Left lobe of liver (tissue), 2 donors: ENCODE measurements at places on chromosomes 7 and 10.

- peak; percentile 41 for DNase-seq
These were observed 61.2 kb upstream of the FAM20C start for GRCh38 chr7:130875-131780.

DNA sequence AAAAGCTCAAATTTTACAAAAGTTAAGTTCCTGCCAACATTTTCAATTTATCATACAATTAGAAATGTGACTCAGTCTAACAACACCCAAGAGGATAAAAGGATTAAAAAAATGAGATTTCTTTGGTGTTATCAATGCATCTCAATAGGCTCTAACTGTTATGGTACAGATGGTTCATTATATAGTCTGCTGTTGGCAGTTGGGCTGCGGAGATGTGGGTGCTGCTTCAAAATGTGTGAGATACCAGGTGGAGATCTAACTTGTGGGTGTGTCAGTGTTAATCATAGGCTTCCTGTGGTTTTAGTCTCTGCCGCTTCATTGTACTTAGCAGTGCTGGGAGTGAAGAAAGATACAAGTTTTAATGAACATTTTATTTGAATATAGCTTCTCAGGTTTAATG is 231.2 kb downstream of the EXOC4 start:
- DNase-seq: no peak

GRCh38 chr10:36441557-36441956 is 683.8 kb upstream of the ANKRD30A start:
- DNase-seq: no peak

- DNase-seq: no peak
These were observed 75.1 kb downstream of the EMX2 start for GRCh38 chr10:117617659-117618058.

DNA sequence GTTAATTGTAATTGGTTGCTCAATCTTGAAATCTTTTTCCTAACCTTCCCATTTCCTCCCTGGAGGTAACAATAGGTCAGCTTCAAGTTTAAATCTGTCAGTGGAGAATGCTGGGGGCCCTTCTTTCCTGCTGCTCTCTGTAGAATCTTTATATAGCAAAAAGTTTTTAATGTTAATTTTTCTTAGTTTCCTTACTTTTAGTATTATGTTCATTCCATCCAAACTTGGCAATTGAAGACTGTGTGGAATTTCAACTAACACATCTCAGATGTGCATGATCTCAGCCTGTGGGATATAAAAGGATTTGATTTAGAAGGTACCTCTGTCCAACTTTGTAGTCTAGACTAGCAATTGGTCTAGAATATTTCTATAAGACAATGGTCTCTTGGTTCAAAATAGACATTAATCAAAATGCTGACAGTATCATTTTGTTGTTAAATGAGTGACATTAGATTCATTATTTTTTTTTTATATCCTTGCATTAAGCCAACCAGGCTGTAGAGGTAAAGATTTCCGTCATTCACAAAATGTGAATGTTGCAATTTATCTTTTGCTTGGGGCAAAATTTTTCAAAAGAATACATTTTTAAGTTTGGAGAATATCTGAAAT is 100.4 kb upstream of the SEMA3A start:
- DNase-seq: no peak

- peak; percentile 32 for DNase-seq
These were observed 638.4 kb downstream of the GALNT17 start for GRCh38 chr7:71770269-71770907.

DNA sequence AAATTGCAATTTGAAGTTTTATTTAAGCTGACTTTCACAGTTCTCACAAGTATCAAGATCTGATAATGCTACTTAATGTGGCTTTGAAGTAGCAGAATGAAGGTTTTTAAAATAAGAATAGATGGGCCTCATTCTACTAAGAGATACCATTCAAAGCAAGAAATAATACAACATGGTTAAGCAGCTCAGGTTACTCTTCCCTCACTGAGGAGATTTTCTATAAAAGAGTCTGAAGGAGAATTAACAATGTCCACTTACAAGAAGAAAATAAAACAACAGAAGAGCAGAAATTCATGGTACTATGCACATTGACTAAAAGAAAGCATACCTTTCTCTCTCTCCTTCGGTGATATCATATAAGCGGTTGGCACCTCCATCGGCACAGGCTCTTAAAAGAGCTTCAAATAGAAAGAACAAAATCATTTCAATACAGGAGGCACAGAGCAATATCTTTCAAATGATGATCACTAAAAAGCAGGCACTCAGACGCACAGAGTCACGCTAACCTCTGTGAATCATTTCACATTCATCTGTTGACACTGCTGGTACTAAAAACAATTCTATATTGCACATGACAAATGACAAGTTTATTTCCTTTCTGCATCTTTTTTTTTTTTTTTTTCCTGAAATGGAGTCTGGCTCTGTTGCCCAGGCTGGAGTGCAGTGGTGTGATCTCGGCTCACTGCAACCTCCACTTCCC is 153.1 kb downstream of the TPK1 start:
- no peak for DNase-seq

DNA sequence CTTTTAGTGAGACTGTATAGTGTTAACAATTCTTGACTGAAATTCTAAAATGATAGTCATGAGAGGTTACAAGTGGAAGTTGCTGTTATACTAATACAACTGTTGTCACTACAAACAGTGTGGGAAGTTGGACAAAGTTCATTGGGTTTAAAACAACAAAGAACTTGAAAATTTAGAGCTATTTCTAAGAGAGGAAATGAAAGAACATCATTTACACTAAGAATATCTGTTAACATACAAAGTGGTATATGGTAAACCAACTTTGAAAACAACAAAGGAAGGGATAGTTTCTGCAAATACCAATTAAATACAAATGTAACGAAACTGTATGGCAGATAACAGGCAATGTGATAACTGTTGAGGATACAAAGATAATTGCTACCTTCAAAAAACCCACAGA is 11.6 kb downstream of the MTPN start:
- no peak for DNase-seq

GRCh38 chr7:47028284-47028683 is 553.6 kb downstream of the TNS3 start:
- DNase-seq: no peak
